Right renal pelvis (tissue), 4 donors: ENCODE measurements at places on chromosomes 11 and 22. TPM values are rescaled to one million over a fixed set of nuclear protein-coding genes. Genes with fewer than 3 reads are reported as not detected.

The CFAP300 gene
- 6.2 TPM for polyA plus RNA-seq

The C1QTNF6 gene
- 30.8 TPM for polyA plus RNA-seq

The MAPK8IP2 gene
- 1.3 TPM for polyA plus RNA-seq

The TMPRSS5 gene
- 0.39 TPM for polyA plus RNA-seq

The PLAAT5 gene
- 0.86 TPM for polyA plus RNA-seq

The KIAA0930 gene
- 24.9 TPM for polyA plus RNA-seq
